ENCODE measurements at places on chromosomes 12 and 14.

DNA sequence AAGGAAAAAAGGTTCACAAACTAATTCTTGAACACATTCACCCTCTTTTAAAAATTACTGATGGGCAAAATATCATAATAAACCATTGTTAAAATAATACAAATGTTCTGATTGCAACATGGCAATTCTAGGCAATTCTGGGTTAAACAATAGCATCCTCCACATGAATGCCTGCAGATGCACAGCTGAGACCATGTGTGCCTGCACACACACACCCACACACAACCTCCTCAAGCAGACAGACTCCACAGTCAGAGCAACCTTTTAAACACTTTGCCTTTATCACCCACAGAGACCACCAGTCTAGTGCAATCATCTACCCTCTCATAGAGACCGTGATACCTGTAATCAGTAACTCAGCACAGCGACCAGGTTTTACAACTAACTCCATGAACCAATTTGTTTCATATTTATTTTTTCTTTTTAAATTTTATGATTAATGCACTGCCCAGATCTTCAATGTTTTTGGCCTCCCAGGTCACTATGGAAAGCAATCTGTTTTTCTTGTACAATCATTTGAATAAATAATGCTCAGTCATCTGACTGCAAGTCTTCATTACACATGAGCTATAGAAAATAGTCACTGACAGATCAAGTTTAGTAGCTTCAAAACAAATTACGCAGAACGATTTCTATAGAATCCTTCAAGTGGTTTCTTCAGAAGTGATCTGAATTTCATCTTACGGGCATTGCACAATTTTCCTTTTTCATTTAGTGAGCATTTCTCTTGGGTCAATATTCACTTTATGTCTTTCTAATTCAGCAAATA is 105.8 kb downstream of the PRKD1 start:
- DNase-seq: no peak

GRCh38 chr14:65101631-65102440 is 481 bp downstream of the MAX start:
- DNase-seq: no peak

GRCh38 chr12:116606397-116606796 is 47.2 kb downstream of the MAP1LC3B2 start:
- no peak for DNase-seq

GRCh38 chr14:24054646-24055045 is 2.8 kb downstream of the CARMIL3 start:
- no peak for DNase-seq

GRCh38 chr12:78143717-78144116 is 313.0 kb downstream of the NAV3 start:
- no peak for DNase-seq

- no peak for DNase-seq
Measured at GRCh38 chr12:121301876-121302275, 5.4 kb upstream of the CAMKK2 start.

DNA sequence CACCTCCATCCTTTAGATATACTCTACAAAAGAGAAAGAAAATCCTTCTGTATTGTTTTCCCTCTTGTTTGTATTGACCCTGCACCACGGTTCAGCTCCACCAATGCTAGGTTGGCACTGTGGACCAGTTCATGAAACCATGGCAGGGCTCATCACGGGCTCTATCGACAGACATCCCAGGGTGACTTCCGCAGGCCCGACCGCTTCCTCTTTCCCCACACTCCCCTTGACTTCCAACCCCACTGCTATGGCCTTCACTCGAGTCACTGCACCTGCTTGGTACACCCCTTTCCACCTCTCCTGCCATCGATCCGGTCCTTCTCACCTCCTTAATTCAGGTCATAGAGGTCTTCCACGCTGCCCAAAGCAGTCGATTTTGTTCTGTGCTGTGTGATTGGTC is 21.2 kb upstream of the AKAP5 start:
- no peak for DNase-seq

- no peak for DNase-seq
Measured at GRCh38 chr14:65425885-65426284, 13.4 kb downstream of the FUT8 start.

DNA sequence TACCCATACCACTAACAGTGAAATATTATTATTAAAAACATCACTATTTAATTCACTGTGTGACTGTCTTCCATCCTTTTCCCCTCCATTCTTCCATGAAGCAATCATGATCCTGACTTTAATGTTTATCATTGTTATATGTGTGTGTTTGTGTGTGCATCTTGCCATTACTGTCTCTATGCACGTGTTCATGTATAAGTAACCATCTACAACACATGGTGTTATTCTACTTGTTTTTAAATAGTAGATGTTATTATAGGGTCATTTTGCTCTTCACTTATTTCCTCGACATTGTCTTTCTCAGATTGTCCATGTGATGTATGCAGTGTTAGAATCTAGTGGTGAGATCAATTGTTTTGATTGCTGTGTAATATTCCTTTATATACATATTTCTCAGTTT is 195.8 kb downstream of the TRHDE start:
- DNase-seq: no peak

Measured in EL (cell line).